Activated T-cell treated with anti-CD3 and anti-CD28 coated beads, Interleukin-2, amount 50 U/mL, for 72 hours (primary cell): ENCODE measurements at places on chromosomes 7 and 10. TPM values are rescaled to one million over a fixed set of nuclear protein-coding genes. Genes with fewer than 3 reads are reported as not detected.

GRCh38 chr7:73734619-73735527 lies 3.7 kb downstream of the ABHD11 start:
- H3K27me3 ChIP-seq = no peaks in the 10 kb centered on the region
- no peak overlapping the region for H3K4me3 ChIP-seq
- H3K4me1 ChIP-seq = peaks cover 34% of the 10 kb centered on the region
- H3K27ac ChIP-seq = no peak overlapping the region

DNA sequence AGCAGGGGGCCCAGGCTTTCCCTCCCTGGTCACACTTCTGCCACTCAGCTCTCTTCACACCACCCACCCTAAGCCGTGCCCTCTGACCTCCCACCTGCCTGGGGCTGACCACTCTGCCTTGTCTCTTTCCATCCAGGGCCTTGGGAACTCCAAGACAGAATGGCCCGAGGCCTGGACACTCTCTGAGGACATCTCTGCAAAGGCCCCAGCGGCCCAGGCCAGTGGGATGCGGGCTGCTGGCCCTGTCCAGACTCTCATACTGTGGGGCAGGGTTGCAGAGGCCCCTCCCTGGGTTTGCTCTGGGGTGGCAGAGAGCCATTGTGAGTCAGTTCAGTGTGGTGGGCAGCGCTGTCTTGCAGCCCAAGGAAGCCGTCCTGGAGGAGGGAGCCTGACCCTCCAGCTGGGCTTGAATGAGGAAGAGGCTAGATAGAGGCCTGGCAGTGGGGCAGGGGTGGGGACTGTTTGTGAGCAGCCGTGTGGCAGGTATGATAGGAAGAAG lies 39.9 kb upstream of the RABGEF1 start:
- no peaks in the 10 kb centered on the region for H3K27me3 ChIP-seq
- no peak overlapping the region for H3K27ac ChIP-seq
- no peak for DNase-seq
- H3K36me3 ChIP-seq = no peaks in the 10 kb centered on the region

EBF3 gene
- total RNA-seq = not detected

GRCh38 chr10:33664070-33664469 lies 329.6 kb upstream of the NRP1 start:
- peaks cover 3% of the 10 kb centered on the region for H3K36me3 ChIP-seq
- DNase-seq = no peak
- no peak overlapping the region for H3K4me3 ChIP-seq
- H3K27ac ChIP-seq = no peak overlapping the region
- peaks cover 31% of the 10 kb centered on the region for H3K27me3 ChIP-seq
- peaks cover 12% of the 10 kb centered on the region for H3K4me1 ChIP-seq

GRCh38 chr10:90906596-90906995 lies 14.3 kb downstream of the ANKRD1 start:
- DNase-seq = peak; percentile 5
- H3K4me1 ChIP-seq = peaks cover 18% of the 10 kb centered on the region
- peak overlapping the region; percentile 68 for H3K4me3 ChIP-seq
- peaks cover 6% of the 10 kb centered on the region for H3K36me3 ChIP-seq
- H3K27me3 ChIP-seq = no peaks in the 10 kb centered on the region
- peak overlapping the region; percentile 90 for H3K27ac ChIP-seq

GRCh38 chr7:92809397-92809759 lies 27.0 kb downstream of the CDK6 start:
- peaks cover 7% of the 10 kb centered on the region for H3K36me3 ChIP-seq
- H3K27me3 ChIP-seq = no peaks in the 10 kb centered on the region
- H3K4me3 ChIP-seq = peak overlapping the region; percentile 75
- DNase-seq = no peak

GRCh38 chr10:3277566-3277965 lies 105.0 kb upstream of the PITRM1 start:
- no peak overlapping the region for H3K27ac ChIP-seq
- DNase-seq = no peak
- peaks cover 56% of the 10 kb centered on the region for H3K27me3 ChIP-seq
- no peaks in the 10 kb centered on the region for H3K4me1 ChIP-seq
- no peaks in the 10 kb centered on the region for H3K36me3 ChIP-seq

GRCh38 chr7:68900096-68900495 lies 698.2 kb upstream of the AUTS2 start:
- no peaks in the 10 kb centered on the region for H3K27me3 ChIP-seq
- H3K36me3 ChIP-seq = no peaks in the 10 kb centered on the region
- H3K4me1 ChIP-seq = no peaks in the 10 kb centered on the region
- no peak overlapping the region for H3K27ac ChIP-seq
- no peak overlapping the region for H3K4me3 ChIP-seq

TRIM50 gene
- not detected for total RNA-seq

DNA sequence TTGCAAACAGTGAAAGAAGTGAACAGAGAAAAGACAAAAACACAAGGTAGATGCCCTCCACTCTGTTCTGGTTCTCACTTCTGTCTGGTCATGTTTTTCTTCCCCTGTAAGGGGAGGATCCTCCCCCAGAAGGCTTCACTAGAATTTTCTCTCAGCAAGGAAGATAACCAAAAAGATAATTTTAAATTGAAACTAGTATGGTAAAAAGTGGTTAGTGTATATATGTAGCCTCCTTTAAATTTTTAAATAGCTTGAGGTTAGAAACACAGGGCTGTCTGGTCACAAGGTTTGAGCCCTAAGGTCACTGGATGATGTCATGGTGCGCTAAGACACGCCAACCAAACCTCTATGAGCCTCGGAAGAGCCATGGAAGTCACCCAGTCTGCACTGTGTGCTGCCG lies 5.6 kb upstream of the PKD1L1 start:
- peaks cover 8% of the 10 kb centered on the region for H3K4me1 ChIP-seq
- H3K36me3 ChIP-seq = no peaks in the 10 kb centered on the region
- H3K27ac ChIP-seq = no peak overlapping the region
- DNase-seq = no peak

KCNH2 gene
- 0.77 TPM for total RNA-seq

ENO4 gene
- total RNA-seq = not detected

DNA sequence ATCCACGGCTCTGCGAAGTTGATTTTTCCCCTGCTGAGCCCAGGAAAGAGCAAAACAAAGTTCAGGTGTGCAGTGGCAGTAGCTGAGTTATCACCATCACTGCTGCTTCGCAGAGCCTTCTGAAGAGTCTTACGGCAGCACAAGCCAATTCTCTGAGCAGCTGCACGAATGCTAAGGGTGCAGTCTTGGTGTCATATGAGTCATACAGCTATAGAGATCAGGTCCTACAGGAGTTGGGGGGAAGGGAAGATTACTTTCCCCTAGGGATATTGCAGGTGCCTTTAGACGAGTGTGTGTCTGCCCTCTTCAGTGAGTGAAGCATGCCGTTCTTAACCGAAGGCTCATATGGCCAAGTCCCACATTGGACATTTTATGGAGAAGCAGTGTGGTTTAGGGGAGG lies 227.8 kb downstream of the CELF2 start:
- no peak overlapping the region for H3K4me3 ChIP-seq
- H3K36me3 ChIP-seq = peaks cover 4% of the 10 kb centered on the region
- no peak for DNase-seq
- H3K27ac ChIP-seq = no peak overlapping the region

CTNNA3 gene
- total RNA-seq = 0.74 TPM

GRCh38 chr7:53521638-53522184 lies 486.3 kb downstream of the POM121L12 start:
- DNase-seq = no peak
- H3K4me1 ChIP-seq = no peaks in the 10 kb centered on the region
- H3K27ac ChIP-seq = no peak overlapping the region
- H3K36me3 ChIP-seq = no peaks in the 10 kb centered on the region
- no peaks in the 10 kb centered on the region for H3K27me3 ChIP-seq

DNA sequence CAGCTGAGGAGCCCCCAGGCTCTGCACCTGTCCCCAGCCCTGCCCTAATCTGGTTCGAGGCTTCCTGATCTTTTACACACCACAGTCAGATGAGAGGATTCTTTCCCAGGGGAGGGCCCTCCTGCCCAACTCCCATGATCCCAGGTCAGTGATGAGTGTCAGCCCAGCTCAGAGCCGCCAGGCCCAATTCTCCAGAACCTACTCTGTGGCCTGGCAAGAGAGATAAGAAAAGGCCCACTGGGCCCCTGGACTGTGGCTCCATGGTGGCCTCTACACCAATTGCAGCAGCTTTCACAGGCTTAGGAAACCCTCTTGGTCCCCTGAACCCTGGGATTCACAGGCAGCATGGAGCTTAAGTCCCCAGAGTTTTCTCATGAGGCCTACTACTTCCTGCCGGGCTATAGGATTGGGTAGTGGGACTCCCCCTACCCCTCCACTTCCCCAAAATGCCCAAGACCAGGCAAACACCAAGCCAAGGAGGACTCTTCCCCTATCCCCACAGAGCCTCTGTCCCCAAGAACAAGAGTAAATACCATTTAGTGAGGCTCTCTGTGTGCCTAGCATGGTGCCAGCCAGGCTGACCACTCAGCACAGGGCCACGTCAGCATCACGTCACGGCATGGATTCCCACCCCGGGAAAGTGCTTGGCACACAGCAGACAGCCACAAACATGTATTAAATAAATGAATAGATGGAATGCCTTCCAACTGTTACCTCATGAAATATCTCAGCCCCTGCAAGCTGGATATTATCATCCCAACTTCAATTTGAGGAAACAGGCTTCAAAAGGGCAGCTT lies 100.0 kb downstream of the GRID1 start:
- no peaks in the 10 kb centered on the region for H3K36me3 ChIP-seq
- no peak for DNase-seq
- H3K27ac ChIP-seq = no peak overlapping the region
- H3K4me1 ChIP-seq = no peaks in the 10 kb centered on the region

DNA sequence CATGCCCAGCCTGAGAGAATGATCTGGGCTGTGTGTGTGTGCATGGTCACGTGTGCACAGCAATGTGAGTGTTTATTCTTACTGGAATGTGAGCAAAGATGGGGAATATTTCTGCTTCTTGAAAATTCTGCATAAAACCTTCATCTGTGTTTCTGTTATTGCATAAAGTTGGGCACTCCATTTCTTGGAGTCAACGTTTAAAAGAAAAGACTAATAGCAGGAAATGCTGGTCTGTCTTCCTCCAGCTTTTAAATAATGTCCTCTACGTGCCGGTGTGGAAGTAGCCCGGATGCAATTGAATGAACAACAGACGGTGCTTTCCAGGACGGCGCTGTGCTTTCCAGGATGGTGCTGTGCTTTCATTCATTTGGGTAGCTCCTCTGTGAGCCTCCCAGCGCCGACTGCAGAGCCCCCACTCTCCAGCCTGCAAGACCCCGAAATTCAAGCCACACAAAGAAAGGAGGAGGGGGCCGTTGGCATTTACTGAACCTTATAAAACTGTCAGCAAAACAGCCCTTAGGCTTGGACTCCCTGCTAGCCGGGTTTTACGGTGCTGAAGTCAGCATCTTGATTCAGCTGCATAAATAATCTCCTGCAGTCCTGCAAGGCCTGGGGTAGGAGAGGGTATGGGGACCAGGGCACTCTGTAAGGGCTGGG lies 158.2 kb upstream of the PRKCQ start:
- H3K4me1 ChIP-seq = no peaks in the 10 kb centered on the region
- no peak for DNase-seq
- peaks cover 49% of the 10 kb centered on the region for H3K27me3 ChIP-seq

HOXA6 gene
- total RNA-seq = not detected

UTF1 gene
- total RNA-seq = 0.21 TPM

ATP6V0A4 gene
- 0.74 TPM for total RNA-seq

GRCh38 chr10:71277914-71278665 lies 41.0 kb upstream of the SLC29A3 start:
- no peak overlapping the region for H3K27ac ChIP-seq
- DNase-seq = no peak
- H3K4me3 ChIP-seq = no peak overlapping the region
- no peaks in the 10 kb centered on the region for H3K4me1 ChIP-seq
- no peaks in the 10 kb centered on the region for H3K27me3 ChIP-seq

WIPF3 gene
- not detected for total RNA-seq

GRCh38 chr7:83677180-83677866 lies 28.4 kb upstream of the SEMA3E start:
- no peaks in the 10 kb centered on the region for H3K4me1 ChIP-seq
- DNase-seq = no peak
- peaks cover 2% of the 10 kb centered on the region for H3K36me3 ChIP-seq
- H3K27ac ChIP-seq = no peak overlapping the region

- H3K27ac ChIP-seq = no peak overlapping the region
- H3K27me3 ChIP-seq = no peaks in the 10 kb centered on the region
- DNase-seq = no peak
- no peaks in the 10 kb centered on the region for H3K36me3 ChIP-seq
- H3K4me3 ChIP-seq = no peak overlapping the region
Measured at GRCh38 chr7:77481615-77482014, 55.5 kb upstream of the PTPN12 start.
